GM23248 (cell line): ENCODE measurements at places on chromosomes 7 and 10. TPM values are rescaled to one million over a fixed set of nuclear protein-coding genes. Genes with fewer than 3 reads are reported as not detected.
A peak's percentile ranks its signal among the peaks of the same experiment; 100 is the strongest.

DNAJB12 gene
- total RNA-seq, result 28.4 and 32.9 TPM in 2 replicates

BTBD16 gene
- not detected in 2 replicates for total RNA-seq

AMPH gene
- total RNA-seq, result 1.9 and 3.1 TPM in 2 replicates

BPGM gene
- total RNA-seq, result 33.3 and 37.4 TPM in 2 replicates

IFIT1B gene
- total RNA-seq, result not detected in 2 replicates

MAD1L1 gene
- total RNA-seq, result 57.0 and 69.8 TPM in 2 replicates

STEAP1B gene
- total RNA-seq, result 31.6 and 45.1 TPM in 2 replicates

TMEM184A gene
- not detected in 2 replicates for total RNA-seq

DENND2A gene
- 2.2 and 2.4 TPM in 2 replicates for total RNA-seq

GRCh38 chr7:15334536-15335263, 227.1 kb downstream of the AGMO start:
- no peak overlapping the region for H3K27ac ChIP-seq
- H3K27me3 ChIP-seq, result no peaks in the 10 kb centered on the region

GRCh38 chr7:91288208-91288824, 24.1 kb downstream of the FZD1 start:
- no peaks in the 10 kb centered on the region for H3K36me3 ChIP-seq
- H3K4me3 ChIP-seq, result no peak overlapping the region
- H3K27ac ChIP-seq, result no peak overlapping the region
- peak; percentile 32 for DNase-seq
- H3K4me1 ChIP-seq, result peaks cover 7% of the 10 kb centered on the region
- H3K27me3 ChIP-seq, result 0 out of 2 replicates have a peak, but pooled peaks cover 4% of the 10 kb centered on the region

- peaks cover 68% of the 10 kb centered on the region for H3K4me1 ChIP-seq
- H3K4me3 ChIP-seq, result peak overlapping the region; percentile 56
- no peaks in the 10 kb centered on the region for H3K36me3 ChIP-seq
- H3K27me3 ChIP-seq, result no peaks in the 10 kb centered on the region
Measured at GRCh38 chr10:109978481-109978880, 29.3 kb upstream of the ADD3 start.

DNA sequence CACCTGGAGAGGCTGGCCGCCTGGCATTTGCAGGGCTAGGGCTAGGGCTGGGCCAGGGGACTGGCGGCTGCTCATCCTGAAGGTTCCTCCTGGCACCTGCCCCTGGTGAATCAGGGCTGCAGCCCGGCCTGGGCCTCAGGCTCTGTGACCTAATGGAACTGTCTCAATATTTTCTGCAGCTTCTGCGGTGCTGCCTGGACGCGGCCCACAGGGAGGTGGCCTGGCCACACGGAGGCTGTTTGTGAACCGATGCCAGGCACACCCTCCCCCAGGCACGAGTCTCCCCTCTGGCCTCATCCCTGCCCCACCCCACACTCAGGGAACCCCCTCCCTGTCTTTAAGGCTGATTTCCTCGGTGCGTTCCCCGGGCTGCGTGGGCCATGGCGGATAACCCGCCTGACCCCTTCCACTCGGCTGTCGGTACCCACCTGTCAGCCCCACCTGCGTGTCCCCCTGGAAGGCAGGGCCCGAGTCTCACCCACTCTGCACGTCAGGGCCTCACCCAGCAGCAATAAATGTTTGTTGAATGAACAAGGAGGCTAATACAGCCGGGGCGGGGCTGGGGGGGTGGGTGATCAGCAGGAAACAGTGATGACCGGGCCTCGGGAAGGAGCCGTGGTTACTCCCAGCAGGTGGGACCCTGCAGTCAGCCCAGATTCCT, 54.5 kb upstream of the DNAJB6 start:
- no peak overlapping the region for H3K27ac ChIP-seq
- no peak for DNase-seq
- no peak overlapping the region for H3K4me3 ChIP-seq
- no peaks in the 10 kb centered on the region for H3K27me3 ChIP-seq
- H3K4me1 ChIP-seq, result peaks cover 3% of the 10 kb centered on the region
- no peaks in the 10 kb centered on the region for H3K36me3 ChIP-seq

- DNase-seq, result no peak
- H3K27ac ChIP-seq, result no peak overlapping the region
- H3K27me3 ChIP-seq, result no peaks in the 10 kb centered on the region
- no peak overlapping the region for H3K4me3 ChIP-seq
- no peaks in the 10 kb centered on the region for H3K36me3 ChIP-seq
- H3K4me1 ChIP-seq, result no peaks in the 10 kb centered on the region
Measured at GRCh38 chr7:104629408-104629807, 301.0 kb downstream of the LHFPL3 start.

GRCh38 chr7:131829947-131830558, 273.6 kb upstream of the PODXL start:
- DNase-seq, result peak; percentile 16
- no peak overlapping the region for H3K4me3 ChIP-seq
- peaks cover 18% of the 10 kb centered on the region for H3K27me3 ChIP-seq
- H3K36me3 ChIP-seq, result no peaks in the 10 kb centered on the region
- no peaks in the 10 kb centered on the region for H3K4me1 ChIP-seq

DNA sequence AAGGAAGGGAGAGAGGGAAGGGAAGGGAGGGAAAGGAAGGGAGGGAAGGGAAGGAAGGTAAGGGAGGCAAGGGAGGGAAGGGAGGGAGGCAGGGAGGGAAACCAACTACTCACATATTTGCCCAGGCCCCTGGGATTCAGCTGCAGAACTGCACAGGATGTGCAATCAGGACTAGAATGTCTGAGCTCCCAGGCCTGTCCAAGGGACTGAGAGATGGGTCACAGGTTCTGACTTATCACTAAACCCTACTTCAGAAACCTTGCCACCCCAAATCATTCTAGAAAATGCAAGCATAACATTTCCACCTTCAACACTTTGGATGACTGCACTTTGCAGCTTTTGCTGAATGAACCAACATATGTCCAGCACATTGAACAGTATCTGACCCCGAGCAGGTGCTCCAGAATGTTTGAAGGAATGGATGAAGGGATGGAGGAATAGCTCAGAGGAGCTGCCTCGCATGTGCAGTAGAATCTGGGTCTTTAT, 245.3 kb downstream of the KCNMA1 start:
- no peaks in the 10 kb centered on the region for H3K27me3 ChIP-seq
- no peaks in the 10 kb centered on the region for H3K36me3 ChIP-seq
- peak; percentile 70 for DNase-seq
- peak overlapping the region; percentile 80 for H3K27ac ChIP-seq
- peaks cover 41% of the 10 kb centered on the region for H3K4me1 ChIP-seq

GRCh38 chr10:114822444-114823076, 980 bp downstream of the FHIP2A start:
- peak overlapping the region; percentile 98 for H3K27ac ChIP-seq
- DNase-seq, result peak; percentile 70
- H3K27me3 ChIP-seq, result no peaks in the 10 kb centered on the region
- H3K4me3 ChIP-seq, result peak overlapping the region; percentile 90
- peaks cover 38% of the 10 kb centered on the region for H3K4me1 ChIP-seq

GRCh38 chr10:22544325-22545068, 169.9 kb downstream of the PIP4K2A start:
- DNase-seq, result no peak
- H3K4me3 ChIP-seq, result no peak overlapping the region
- no peak overlapping the region for H3K27ac ChIP-seq
- no peaks in the 10 kb centered on the region for H3K27me3 ChIP-seq
- H3K4me1 ChIP-seq, result no peaks in the 10 kb centered on the region
- peaks cover 9% of the 10 kb centered on the region; the same call in 1 of the 2 replicates for H3K36me3 ChIP-seq

GRCh38 chr7:151518105-151518946, 1.4 kb downstream of the RHEB start:
- peak overlapping the region; percentile 96 for H3K27ac ChIP-seq
- H3K4me3 ChIP-seq, result peak overlapping the region; percentile 84

GRCh38 chr7:33986451-33986850, 81.1 kb downstream of the BMPER start:
- H3K27ac ChIP-seq, result peak overlapping the region; percentile 90
- H3K4me1 ChIP-seq, result peaks cover 57% of the 10 kb centered on the region
- DNase-seq, result peak; percentile 48
- no peaks in the 10 kb centered on the region for H3K27me3 ChIP-seq
- H3K36me3 ChIP-seq, result peaks cover 5% of the 10 kb centered on the region; the same call in 1 of the 2 replicates
- peak overlapping the region; percentile 15; the same call in 1 of the 2 replicates for H3K4me3 ChIP-seq

DNA sequence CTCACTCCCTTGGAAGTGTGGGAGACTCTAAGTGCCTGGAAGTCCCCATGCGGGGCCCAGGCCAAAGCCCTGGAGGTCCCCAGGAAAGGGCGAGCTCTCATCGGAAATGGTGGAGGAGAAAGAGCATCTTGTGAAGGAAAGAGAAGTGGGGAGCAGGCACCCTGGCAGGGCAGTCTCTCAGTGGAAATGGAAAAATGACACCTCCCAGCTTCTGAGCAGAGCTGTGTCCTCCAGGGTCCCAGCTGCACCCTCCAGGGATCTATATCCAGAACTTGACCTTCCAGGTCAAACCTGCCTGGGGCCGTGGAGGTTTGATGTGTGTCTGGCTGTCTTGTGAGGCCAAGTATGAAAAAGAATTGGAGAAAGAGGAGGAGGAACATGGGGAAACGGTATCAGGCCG, 29.5 kb downstream of the PAX2 start:
- H3K4me3 ChIP-seq, result no peak overlapping the region
- H3K27ac ChIP-seq, result no peak overlapping the region
- no peaks in the 10 kb centered on the region for H3K36me3 ChIP-seq
- peaks cover 69% of the 10 kb centered on the region for H3K27me3 ChIP-seq
- no peaks in the 10 kb centered on the region for H3K4me1 ChIP-seq
- no peak for DNase-seq

- H3K4me3 ChIP-seq, result no peak overlapping the region
- no peaks in the 10 kb centered on the region for H3K4me1 ChIP-seq
- no peak overlapping the region for H3K27ac ChIP-seq
Measured at GRCh38 chr7:21159506-21159905, 268.4 kb upstream of the SP4 start.

- no peaks in the 10 kb centered on the region for H3K27me3 ChIP-seq
- no peak overlapping the region for H3K4me3 ChIP-seq
- H3K4me1 ChIP-seq, result no peaks in the 10 kb centered on the region
- DNase-seq, result no peak
- no peak overlapping the region for H3K27ac ChIP-seq
- H3K36me3 ChIP-seq, result no peaks in the 10 kb centered on the region
Measured at GRCh38 chr7:84462259-84462658, 267.7 kb upstream of the SEMA3A start.

DNA sequence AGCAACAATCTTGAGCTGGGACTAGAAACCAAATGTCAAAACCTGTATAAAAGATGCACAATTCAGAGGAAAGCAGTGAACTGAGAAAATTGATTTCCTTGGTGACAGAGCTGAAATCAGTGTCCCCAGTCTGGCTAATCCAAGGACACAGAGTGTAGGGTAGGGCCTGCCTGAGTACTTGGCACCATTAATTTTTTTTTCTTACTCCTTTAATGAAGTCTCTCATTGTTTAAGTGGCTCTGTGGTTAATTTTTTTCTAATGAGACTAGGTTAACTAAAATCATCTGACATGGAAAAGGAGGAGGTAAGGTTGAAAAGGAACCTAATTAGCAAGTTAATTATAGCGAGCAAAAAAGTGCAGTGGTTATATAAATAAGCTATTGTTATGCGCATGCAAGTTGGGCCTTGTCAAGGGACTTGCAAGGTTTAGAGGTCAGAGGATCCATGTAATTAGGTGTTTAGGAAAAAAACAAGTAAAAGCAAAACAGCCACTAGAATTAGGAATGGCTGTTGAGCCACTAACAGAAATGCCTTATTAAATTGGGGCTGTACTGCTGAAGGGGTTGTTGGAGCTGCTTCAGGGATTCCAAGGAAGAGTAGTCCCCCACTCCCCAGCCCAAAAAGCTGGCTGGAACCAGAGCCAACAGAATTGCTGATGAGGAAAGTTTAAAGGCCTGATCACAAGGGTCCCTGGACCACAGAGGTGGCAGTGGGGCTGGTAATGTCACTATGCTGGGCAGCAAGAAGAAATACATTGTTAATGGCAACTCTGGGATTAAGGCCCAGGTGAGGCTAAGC, 58.9 kb upstream of the STRIP2 start:
- H3K4me1 ChIP-seq, result no peaks in the 10 kb centered on the region
- no peak overlapping the region for H3K4me3 ChIP-seq
- H3K36me3 ChIP-seq, result no peaks in the 10 kb centered on the region
- no peak for DNase-seq
- no peaks in the 10 kb centered on the region for H3K27me3 ChIP-seq

GRCh38 chr7:43458330-43459018, 124.4 kb upstream of the STK17A start:
- no peak overlapping the region for H3K4me3 ChIP-seq
- H3K27me3 ChIP-seq, result no peaks in the 10 kb centered on the region
- no peak overlapping the region for H3K27ac ChIP-seq
- peaks cover 18% of the 10 kb centered on the region for H3K4me1 ChIP-seq
- DNase-seq, result no peak

DNA sequence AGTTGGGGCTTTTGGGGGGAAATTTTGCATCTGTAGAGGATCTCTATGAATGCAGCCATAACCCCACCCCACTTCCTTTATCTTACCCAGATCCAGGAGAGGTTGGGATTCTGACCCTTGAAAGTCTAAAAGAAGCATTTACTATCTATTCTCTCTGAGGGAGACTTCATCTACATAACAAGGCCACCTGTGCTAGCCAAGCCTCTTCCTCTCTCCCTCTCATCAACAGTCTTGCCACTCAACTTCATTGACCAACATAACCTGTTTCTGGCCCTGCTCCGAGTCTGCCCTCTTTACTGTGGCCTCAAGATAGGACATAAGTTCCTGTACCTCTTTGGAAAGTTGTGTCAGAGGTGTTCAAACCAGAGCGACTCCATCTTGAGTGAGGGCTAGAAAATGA, 19.4 kb downstream of the TUBAL3 start:
- H3K27ac ChIP-seq, result no peak overlapping the region
- no peaks in the 10 kb centered on the region; the same call in 1 of the 2 replicates for H3K4me1 ChIP-seq
- DNase-seq, result no peak
- no peak overlapping the region for H3K4me3 ChIP-seq
- H3K27me3 ChIP-seq, result no peaks in the 10 kb centered on the region
- no peaks in the 10 kb centered on the region for H3K36me3 ChIP-seq

DNA sequence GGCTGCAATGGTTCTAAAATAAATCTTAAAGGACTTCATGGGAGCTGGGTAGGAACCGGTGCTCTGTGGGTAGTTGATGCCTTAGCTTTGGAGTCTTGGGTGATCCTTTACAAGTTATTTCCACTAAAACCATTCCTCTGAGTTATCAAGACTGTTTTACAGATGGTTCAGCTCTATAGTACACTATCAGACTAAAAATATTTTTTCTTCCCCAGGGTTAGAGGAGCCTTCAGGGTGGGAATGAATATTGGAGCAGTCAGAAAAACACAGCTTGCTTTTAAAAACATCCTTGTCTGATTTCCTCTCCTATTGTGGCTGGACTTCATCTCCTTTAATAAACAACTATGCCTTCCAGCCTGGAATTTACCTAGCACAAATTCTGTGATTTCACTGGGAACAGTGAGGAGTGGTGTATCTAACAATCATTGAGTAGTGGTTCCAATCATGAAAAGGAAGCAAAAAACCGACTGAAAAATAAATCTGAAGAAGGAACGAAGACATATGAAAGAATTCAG, 102.6 kb upstream of the AFAP1L2 start:
- no peaks in the 10 kb centered on the region; the same call in 1 of the 2 replicates for H3K27me3 ChIP-seq
- no peak overlapping the region for H3K27ac ChIP-seq
- no peak overlapping the region for H3K4me3 ChIP-seq
- H3K36me3 ChIP-seq, result no peaks in the 10 kb centered on the region

- H3K36me3 ChIP-seq, result no peaks in the 10 kb centered on the region
- H3K4me1 ChIP-seq, result no peaks in the 10 kb centered on the region
- H3K27ac ChIP-seq, result no peak overlapping the region
Measured at GRCh38 chr10:58885146-58885545, 291.3 kb upstream of the PHYHIPL start.
